ENCODE measurements at places on chromosomes 5 and 9.

- no peak for DNase-seq
Observed at GRCh38 chr9:34332076-34332964, 3.0 kb downstream of the NUDT2 start.

DNA sequence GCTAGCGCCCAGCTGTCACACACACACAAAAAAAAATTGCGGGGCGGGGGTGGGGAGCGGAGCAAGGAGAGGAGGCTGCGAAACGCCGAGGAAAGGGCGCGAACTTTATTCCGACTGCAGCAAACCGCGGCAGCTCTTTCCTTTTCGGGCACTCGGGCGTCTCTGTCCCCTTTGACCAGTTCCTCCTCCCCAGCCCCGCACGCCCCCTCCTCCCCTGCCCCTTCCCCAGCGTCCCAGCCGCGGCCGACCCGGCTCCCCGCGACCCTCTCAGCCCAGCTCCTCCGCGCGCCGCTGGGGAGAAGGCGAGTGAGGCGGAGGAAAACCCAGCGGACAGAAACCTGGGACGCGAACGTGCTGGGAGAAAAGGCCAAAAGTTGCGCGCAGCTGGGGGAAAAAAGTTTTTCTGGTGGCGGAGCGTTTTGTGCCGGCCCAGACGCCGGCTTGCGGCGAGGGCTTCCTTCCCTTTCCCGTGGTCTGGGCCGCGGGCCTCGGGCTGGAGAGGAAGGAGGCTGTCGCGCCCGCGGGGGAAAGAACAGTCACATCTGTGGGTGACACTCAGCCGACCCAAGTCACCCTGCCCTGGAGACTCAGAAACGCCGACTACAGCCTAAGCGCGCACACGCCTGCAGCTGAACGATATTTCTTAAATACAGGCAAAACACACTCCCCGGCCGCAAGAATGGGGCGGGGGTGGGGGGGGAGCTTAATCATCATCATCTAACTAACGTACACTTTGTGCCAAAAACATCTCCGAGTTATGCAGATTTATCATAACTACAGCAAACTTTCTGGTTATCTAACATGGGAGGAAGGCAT lies 1.1 kb upstream of the BNC2 start:
- no peak for DNase-seq

DNA sequence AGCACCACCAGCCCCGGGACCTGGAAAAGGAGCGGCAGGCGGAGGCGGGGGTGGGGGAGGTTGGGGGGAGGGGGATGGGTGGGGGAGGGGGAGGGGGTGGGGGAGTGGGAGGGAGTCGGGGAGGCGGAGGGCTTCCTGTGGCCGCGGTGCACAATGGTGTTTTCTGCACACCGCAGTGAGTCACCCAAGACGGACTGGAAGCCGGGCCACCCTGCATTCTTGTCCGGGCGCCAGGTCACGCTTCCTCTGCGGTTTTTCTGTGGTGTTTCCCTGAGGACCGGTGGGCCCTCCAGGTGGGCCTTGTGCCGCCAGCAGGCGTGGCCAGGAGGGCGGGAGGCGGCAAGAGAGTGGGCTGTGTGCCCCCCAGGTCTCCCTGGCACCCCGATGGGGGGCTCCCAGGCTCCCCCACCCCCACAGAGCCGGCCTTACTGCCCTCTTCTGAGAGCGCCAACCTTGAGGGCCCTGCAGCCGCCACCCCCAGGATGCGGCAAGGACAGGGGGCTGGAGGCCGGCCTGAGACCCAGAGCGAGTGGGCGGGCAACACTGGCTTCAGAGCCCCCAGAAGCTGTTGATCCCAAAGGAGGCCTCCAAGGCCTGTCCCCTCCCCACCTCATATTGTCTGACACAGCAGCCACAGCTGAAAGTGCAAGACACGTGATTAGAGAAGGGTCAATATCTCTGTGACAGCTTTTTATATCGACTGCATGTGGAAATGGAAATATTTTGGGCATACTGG lies 11.1 kb downstream of the EXD3 start:
- no peak for DNase-seq

DNA sequence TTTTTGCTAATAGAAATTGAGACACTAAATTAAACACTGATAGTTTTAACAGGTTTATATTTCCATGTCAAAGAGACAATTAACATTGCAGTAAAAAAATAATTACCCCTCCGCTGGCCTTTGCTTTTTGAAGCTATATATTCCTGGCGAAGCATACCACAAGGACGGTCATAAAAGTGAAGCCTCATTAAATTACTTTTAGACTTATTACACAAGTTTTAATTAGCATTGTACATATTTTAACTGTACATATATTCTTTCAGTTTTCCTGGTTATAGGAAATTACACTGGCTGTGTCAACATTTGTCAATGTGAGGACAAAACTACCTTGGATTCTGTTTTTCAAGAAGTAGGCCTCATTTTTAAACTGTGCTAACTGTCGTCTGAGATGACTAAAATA lies 1.2 kb downstream of the CDKN2A start:
- no peak for DNase-seq

DNA sequence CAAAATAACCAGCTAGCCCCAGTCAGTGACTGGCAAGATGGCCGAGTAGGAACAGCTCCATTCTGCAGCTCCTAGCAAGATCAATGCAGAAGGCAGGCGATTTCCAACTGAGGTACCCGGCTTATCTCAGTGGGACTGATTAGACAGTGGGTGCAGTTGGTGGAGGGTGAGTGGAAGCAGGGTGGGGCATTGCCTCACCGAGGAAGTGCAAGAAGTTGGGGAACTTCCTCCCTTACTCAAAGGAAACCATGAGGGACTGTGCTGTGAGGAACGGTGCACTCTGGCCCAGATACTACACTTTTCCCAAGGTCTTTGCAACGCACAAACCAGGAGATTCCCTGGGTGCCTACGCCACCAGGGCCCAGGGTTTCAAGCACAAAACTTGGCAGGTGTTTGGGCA lies 9.6 kb upstream of the BTNL8 start:
- no peak for DNase-seq

DNA sequence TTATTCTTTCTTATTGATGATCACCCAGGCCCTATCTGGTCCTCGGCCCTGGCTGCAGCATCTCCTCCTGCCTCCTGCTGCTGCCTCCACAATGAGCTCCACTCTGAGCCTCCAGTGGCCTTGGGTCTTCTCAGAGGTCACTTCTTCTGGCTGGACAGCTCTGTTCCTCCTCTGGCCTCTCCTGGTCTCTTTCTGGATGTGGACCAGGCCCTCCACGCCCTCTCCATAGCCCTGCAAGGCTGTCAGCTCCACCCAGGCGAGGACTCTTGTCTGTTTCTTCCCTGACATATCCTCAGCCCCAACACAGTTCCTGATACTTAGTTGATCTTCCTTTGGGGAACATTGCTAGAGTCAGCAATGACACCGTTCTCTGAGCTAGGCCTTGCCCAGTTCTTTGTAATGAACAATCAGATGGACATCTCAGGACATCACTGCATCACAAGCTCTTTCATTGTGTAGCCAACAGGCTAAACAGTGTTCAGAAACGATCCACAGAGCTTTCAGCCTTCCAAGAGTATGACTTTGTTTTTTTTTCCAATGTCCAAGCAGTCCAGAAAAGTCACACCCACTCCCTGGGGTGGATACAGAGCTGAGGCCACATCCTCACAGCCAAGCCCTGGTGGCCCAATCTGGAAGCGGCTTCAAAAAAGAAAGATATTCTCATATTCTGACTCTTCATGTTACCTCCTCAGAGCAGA lies 62.5 kb upstream of the DNAH5 start:
- no peak for DNase-seq

- no peak for DNase-seq
Observed at GRCh38 chr9:17750269-17750668, 171.4 kb downstream of the SH3GL2 start.

- no peak for DNase-seq
Observed at GRCh38 chr5:35608881-35609779, 8.5 kb upstream of the SPEF2 start.

GRCh38 chr9:105886136-105886535 lies 191.8 kb downstream of the TMEM38B start:
- no peak for DNase-seq

DNA sequence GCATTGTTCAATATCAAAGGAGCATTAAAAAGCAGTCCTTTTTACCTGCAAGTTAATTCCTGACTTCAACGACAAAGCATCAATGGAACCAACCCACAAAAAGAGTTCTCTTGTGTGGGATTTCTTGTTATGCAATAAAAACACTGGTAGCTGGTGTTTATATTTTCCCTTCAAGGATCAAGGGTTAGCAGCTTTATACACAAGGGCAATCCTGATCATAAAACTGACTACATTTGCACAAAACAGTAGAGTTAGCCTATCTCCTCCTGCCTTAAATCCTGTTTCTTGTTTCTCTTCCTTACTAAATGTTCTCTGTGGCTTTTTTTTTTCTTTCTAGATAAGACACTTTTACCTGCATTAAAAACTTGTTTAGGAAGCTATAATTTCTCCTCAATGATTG lies 306.4 kb downstream of the SLCO4C1 start:
- DNase-seq = no peak

DNA sequence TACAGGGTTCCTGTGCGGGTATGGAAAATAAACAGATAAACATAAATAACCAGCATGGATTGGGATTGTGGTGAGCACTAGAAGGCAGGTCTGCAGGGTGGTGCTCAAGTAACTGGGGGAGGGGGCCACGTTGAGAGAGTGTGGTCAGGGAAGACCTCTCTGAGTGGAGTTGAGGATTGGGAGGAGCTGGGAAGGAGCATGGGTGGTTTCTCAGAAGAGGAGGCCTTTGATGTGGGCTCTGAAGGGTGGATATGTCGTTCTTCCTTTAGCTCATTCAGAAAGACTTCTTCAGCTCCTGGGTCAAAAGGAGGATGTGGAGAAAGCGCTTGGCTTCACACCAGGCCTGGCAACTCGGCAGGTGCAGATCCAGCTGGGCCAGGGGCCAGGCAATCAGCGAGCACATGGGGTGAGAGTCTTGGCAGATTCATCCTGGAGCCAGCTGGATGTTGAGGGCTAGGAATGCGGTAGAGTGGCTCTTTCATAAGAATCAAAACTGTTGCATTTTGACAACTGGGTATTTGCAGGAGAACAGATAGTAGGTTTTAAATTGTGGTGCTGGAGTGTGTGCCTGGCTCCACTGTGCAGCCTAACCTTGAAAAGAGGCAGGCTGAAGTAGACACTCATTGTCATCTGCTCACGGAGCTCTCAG lies 71.7 kb downstream of the PCSK5 start:
- DNase-seq = no peak

DNA sequence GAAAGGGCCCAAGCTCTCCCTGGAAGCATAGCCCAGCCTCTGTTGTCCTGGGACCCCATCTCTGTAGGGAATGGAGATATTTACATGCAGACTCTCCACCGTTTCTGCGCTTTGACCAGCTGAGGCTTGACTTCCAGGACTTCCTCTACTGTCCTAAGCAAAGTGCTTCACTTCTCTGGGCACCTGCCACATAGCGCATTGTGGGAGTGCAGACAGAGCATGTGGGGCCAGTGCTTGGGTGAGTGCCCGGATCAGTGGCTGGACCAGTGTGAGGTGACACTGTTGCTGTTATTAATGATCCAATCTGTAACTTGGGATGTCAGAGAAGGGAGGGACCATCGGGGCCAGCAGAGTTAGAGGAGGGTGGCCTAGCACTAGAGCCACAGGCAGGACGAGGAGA lies 10.5 kb downstream of the CXCL14 start:
- no peak for DNase-seq

DNA sequence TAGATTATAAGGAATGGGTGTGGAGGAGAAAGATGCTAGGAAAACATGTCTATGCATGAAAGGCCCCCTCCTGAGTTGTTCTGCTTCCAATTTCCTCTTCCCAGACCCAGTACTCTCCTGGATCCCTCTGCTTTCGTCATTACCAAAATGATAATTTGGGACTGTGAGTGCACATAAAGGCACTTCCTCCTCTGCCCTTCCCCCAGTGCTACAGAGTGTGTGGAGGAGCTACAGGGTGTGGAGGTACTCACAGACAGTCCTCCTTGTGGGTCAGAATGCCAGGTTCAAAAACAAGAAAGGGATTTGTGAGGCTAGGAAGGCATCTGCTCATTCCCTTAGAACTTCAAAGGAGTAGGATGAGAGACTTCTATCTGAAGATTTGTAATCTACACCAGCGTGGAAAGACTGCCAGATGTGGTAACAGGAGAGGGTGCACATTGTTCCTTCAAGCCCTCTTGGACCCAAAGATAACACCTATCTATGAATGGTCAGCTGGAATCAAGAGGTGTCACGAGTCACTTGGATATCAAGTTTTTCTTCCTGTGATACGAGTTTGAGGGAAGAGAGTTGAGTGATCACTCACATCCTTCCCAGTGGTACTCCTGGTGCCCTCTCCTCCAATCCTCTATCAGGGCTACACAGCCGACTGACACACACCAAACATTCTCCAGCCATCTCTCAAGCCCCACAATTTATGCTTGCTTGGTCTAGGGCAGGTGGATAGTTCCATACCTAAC lies 201.1 kb downstream of the EPB41L4A start:
- DNase-seq = no peak

DNA sequence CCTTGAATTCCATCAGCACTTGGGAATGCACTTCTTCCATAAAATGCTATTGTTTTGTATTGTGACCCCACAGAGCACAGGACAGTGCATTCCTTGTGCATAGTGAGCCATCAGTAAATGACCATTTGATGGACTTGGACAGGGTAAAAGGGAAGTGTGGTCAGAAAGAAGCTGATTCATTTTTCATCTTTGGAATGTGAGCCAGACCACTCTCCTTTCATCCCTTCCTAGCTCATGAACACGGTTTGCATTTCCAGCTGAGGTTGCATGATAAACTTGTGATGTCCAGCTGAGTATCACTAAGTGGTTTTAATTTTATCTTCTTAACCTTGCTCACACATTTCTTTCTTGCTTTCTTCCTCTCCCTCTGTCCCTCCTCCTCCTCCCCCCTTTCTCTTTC lies 101.3 kb downstream of the NUDT12 start:
- DNase-seq = no peak

GRCh38 chr9:76369583-76369982 lies 24.6 kb downstream of the RFK start:
- no peak for DNase-seq

DNA sequence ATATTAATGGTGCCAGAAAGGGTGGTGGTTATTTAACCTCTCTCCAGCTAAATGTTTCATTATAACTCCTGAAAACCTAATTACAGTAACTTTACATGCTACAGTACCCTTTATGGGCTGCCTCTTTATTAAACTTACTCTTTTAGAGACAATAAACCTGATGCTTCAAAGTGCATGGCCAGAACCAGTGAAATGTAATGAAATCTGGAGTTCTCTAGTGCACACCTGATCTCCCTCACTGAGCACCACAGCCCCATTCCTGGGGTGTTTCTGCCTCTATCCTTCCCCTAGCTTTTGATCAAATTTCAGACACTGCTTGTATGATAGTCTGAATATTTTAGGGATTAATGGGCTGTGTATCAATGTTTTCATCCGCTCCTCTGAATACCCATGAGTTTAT lies 306.5 kb upstream of the WWC1 start:
- no peak for DNase-seq

DNA sequence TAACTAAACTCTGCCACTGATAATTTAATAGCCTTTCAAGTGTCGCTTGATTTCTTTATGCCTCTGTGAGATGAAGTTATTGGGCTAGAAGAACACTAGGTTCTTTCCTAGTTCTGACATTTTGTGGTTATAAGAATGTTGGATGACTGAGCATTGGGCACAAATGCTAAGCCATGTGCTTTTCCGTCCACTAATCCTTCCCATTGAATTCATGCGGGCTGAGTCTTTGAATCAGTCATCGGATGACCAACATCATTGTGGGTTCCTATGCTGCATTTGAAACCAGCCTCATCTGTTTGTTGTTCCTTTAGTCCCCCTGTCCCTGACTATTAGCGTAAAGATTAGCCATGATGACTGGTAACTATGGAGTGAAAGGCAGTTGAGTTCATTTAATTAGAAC lies 58.5 kb downstream of the ALDH1A1 start:
- DNase-seq = no peak

- no peak for DNase-seq
Observed at GRCh38 chr5:129770024-129770820, 22.3 kb downstream of the MINAR2 start.

- no peak for DNase-seq
Observed at GRCh38 chr9:76438841-76439588, 20.0 kb upstream of the GCNT1 start.
